ENCODE measurements at places on chromosomes 12 and 14. TPM values are rescaled to one million over a fixed set of nuclear protein-coding genes. Genes with fewer than 3 reads are reported as not detected.

DNA sequence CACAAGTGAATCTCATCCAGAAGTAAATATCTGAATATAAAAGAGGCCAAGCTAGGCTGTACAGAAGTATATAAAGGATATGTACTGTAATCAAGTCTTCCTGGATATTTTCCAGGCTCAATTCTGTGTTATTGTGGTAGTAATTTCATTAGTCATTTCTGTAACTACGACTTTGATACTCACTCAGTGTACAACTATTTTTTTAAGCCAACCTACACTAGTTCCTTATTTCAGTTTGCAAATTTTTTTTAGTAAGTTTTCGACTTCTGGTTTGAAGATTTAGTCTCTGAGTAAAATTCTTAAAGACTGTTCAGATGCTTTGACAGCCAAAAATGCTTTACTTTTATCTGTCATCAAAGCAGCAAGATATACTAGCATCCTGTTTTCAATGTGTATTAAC lies 130.8 kb downstream of the CAPZA3 start:
- H3K4me3 ChIP-seq: no peak overlapping the region
- no peaks in the 10 kb centered on the region for H3K36me3 ChIP-seq
- no peaks in the 10 kb centered on the region for H3K27me3 ChIP-seq
- H3K27ac ChIP-seq: no peak overlapping the region
- no peak for DNase-seq
- H3K4me1 ChIP-seq: no peaks in the 10 kb centered on the region

DNA sequence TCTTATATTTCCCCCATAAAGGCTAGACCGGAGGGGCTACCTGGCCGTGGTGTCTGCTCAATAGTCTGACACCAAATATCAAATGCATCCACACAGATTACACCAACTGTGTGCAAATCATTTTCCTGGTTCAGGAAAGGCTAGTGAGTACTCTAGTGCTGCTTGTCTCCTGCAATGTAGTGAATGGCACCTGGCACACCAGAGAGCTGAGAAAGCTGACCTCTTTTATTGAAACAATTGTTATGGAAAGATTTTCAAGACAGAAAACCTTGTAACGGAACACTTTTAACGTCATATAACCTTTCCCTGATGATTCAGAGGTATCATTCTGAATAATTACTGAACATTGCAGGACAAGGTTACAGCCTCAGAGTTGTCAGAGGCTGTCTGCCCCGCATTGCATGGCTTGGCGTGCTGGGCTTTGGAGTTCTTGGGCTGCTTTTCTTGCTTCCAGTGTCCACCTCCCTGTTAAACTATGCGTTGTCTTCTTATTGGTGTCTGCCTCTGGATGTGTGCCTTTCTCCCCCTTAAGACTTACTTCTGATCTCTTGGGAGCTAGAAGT lies 40.7 kb upstream of the HDAC7 start:
- H3K27ac ChIP-seq: no peak overlapping the region
- no peak for DNase-seq
- no peaks in the 10 kb centered on the region for H3K4me1 ChIP-seq

The ABCD2 gene
- 0.38 TPM for total RNA-seq

GRCh38 chr12:115004470-115005146 lies 320.6 kb upstream of the TBX3 start:
- H3K36me3 ChIP-seq: no peaks in the 10 kb centered on the region
- no peaks in the 10 kb centered on the region for H3K4me1 ChIP-seq
- H3K27me3 ChIP-seq: no peaks in the 10 kb centered on the region
- no peak overlapping the region for H3K4me3 ChIP-seq
- H3K27ac ChIP-seq: no peak overlapping the region

The RPGRIP1 gene
- 0.21 TPM for total RNA-seq

Measured in pancreas (tissue), 10 donors.